ENCODE measurements at places on chromosomes 5 and 9.

DNA sequence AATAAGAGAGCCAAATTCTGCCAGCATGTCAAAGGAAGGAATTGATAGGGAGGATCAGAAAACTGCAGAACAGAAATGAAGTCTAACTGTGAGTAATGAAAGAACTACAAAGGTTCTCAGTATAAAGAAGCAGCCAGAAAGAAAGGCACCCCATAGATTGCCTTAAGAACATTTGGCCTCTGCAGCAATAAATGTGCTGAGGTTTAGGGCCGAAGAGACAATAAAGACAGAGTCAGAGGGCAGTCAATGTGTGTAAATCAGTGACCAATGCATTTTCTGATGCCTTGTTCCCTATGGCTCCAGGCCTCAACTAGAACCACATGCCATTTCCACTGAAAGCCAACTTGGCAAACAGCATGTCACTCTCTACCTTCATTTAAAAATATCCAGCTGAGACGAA is 281.0 kb downstream of the HINT1 start:
- no peak for DNase-seq

GRCh38 chr9:136279471-136279870 is 24.4 kb downstream of the CCDC187 start:
- no peak for DNase-seq

GRCh38 chr5:132396589-132397031 is 27.1 kb downstream of the SLC22A5 start:
- DNase-seq, result no peak

DNA sequence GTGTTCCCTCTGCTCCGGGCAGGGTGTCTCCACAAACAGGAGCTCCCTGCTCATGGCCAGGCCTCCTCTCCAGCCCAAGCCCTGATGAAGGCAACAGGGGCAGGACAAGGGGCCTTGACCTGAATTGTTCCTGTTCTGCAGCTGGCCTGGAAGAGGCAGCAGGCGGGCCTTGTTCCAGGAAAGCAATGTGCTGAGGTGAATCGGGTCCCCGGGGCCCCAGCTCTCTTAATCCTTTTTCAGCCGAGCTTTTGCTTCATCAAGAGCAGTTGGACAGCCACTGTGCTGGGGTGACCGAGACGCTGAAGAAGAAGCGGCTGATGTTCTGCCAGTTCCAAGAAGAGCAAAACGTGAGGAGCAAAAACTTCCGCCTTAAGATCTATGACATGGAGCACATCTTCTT is 41.4 kb downstream of the CCDC180 start:
- DNase-seq, result no peak

DNA sequence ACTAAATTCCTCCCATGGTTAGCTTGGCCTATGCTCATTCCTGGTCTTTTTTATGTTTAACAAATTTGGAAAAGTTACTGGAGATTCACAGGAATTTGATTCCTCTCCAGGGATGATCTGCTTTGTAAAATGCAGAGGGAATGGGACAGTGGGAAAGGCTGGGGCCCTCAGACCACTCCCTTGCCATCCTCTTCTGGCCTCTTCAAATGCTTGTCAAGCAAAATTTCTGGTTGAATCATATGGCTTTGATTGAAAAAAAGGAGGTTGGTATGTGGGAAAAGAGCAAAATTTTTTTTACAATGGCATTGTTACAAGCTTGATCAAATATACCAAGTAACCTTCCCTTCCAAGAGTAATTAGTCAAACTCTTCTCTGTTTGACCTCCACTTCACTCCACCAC is 225.1 kb downstream of the PIK3R1 start:
- peak; percentile 15 for DNase-seq

DNA sequence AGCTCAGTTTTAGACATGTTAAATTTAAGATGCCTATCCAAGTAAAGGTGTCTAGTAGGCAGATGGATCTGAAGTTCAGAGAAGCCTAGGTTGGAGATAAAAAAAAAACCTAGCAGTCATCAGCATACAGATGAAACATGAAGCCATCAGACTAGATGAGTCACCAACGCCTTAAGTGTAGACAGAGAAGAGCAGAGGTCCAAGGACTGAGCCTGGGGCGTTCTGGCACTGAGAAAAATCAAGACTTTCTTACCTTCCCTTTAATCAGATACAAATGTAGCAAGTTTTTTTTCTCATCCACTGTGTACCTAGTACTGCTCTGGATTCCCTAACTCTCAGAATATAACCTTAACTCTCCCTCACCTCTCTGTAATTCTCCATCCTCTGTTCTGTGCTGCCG is 97.3 kb downstream of the SIL1 start:
- peak; percentile 89 for DNase-seq

All from DMS53 (cell line).